ENCODE measurements at places on chromosomes 16 and 17. TPM values are rescaled to one million over a fixed set of nuclear protein-coding genes. Genes with fewer than 3 reads are reported as not detected.

SLC47A2 gene
- not detected for total RNA-seq

CCDC78 gene
- 3.5 TPM for total RNA-seq

PRM1 gene
- total RNA-seq: not detected

CXCL16 gene
- total RNA-seq: 4.1 TPM

GRB7 gene
- total RNA-seq: 23.1 TPM

CORO1A gene
- total RNA-seq: 23.5 TPM

STXBP4 gene
- total RNA-seq: 45.4 TPM

TM4SF5 gene
- total RNA-seq: not detected

DNA sequence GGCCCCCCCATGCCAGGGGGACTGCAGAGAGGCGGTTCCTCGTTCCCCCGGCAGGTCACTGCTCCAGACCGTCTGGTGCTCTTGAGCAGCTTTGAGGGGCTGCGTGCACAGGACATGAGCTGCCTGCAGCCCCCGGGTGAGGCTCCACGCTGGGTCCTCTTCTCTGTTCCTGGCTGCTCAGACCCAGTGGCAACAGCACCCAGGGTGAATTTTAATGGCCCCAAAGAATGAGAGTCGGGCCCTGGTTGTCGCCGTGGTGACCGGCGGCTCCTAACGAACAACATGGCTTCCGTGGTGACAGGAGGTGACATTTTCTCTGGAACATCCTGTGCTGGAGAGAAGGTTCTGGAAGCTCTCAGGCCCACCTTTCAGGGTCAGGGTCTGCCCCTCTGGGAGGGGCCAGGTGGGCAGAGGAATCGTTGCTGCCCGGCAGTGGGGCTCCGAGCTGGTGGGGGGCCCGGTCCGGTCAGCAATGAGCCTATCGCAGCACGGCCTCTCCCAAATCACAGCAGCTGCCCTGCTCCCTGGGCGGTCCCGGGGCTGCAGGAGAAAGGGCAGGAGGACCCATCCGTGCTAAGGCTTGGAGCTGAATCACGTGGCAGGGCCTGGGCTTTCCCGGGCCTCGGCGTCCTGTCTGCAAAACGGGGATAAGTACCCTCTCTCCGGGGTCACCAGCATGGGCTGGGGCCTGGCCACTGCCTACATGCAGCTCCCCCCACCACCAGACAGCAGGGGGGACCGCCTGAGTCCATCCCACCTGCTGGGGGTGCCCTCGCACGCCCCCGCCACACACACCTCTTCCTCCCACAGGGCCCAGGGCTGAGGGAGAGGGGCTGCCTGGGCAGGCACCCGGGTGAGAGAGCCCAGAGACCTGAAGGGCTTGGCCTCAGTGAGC is 3.4 kb upstream of the C1QTNF8 start:
- no peak for DNase-seq

DNA sequence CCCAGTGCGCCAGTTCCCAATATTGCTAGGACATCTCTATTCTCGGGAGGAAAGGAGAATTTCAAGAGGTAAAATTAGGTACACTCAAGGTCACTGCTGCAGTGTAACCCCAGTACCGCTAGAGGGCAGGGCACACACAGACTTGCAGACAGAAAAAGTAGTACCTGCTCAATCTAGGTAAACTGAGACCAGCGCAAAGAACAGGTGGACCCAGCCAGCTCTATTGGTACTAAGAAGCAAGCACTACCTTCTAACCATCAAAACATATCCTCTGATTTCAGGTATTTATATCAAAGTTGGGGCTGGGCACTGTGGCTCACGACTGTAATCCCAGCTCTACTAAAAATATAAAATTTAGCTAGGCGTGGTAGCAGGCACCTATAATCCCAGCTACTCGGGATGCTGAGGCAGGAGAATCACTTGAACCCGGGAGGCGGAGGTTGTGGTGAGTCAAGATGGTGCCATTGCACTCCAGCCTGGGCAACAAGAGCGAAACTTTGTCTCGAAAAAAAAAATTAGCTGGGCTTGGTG is 3.6 kb upstream of the WDR81 start:
- peak; percentile 77 for DNase-seq

DNA sequence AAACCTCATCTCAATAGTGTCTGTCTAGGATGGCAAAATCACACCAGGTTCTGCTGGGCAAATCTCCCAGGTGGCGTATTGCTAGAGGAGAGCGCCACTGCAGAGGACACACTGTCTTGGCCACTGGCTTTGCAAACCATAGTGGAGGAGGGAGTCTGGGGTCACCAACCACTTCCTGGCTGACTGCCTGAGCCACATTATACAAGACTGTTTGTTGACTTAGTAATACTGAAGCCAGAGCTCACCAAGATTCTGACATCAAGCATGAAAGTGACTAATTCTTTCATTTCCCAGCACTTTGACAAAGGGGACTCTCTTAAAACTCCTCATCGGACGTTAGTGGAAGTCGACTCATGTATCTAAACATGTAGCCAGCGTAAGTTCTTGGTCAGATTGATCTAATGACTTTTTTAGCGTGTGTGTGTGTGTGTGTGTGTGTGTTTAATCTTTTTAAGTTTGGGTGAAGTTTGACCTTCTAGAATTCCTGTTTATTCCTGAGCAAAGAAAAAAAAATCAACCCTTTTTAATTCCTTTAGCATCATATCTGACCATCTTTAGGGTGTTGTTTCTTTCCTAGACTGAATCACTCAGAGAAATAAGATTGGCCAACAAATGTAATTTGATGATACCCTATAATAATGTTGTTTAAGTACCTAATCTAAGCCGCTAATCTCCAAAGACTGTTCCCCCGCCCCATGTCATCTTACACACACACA is 13.7 kb downstream of the PITPNC1 start:
- DNase-seq: no peak

GRCh38 chr16:68031951-68032350 is 8.9 kb downstream of the DUS2 start:
- DNase-seq: peak; percentile 8

- DNase-seq: no peak
Observed at GRCh38 chr16:22710326-22710725, 103.6 kb upstream of the HS3ST2 start.

- no peak for DNase-seq
Observed at GRCh38 chr16:11212798-11213196, 43.2 kb downstream of the SOCS1 start.

- DNase-seq: no peak
Observed at GRCh38 chr17:45963889-45964288, 35.2 kb upstream of the STH start.

GRCh38 chr17:41535764-41536481 is 7.8 kb upstream of the KRT19 start:
- DNase-seq: no peak

DNA sequence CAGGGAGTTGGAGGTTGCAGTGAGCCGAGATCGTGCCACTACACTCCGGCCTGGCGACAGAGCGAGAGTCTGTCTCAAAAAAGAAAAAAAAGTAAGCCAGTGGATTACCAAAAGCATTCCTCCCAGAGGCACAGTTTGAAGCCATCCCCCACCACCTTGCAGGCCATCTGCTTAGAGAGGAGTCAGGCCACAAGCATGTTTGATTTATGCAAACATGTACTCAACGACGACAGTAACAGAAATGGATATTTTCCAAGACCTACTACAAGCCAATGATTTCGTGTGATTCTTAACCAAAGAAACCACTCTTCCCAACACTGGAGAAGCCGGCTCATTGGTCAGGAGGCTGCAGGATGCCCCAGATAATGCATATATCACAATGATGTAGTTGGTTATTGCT is 34.8 kb downstream of the MYH13 start:
- no peak for DNase-seq

DNA sequence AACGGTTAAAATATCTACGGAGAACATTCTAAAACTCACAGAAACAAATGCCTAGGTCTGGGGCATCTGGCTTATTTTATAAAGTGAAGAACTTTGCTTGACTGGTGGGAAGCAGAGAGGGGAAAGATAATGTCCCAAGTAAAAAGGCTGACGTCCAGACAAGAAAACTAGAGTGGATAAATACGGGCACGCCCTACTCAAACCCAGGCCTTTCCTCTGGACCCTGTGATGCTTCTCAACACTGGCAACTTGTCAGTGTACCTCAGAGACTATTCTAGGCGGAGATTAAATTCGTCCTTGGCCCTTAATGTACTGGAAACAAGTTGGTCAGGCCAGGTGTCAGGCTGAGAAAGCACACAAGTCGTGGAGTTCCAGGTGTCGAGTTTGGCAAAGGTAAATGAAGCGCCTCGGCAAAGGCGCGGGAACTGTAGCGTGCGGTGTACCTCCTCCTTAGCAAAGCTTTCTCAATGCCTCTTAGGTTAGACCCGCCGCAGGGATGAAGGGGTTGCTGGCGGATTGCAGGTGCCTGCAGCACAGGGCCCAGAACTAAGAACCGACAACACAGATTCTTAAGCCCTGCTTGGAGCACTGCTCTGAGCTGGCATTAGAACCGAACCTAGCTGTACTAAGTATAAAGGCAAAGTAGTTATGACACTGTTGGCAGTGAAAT is 668 bp upstream of the UNK start:
- peak; percentile 38 for DNase-seq

- DNase-seq: peak; percentile 95
Observed at GRCh38 chr16:57873218-57873617, 70.9 kb upstream of the KIFC3 start.

DNA sequence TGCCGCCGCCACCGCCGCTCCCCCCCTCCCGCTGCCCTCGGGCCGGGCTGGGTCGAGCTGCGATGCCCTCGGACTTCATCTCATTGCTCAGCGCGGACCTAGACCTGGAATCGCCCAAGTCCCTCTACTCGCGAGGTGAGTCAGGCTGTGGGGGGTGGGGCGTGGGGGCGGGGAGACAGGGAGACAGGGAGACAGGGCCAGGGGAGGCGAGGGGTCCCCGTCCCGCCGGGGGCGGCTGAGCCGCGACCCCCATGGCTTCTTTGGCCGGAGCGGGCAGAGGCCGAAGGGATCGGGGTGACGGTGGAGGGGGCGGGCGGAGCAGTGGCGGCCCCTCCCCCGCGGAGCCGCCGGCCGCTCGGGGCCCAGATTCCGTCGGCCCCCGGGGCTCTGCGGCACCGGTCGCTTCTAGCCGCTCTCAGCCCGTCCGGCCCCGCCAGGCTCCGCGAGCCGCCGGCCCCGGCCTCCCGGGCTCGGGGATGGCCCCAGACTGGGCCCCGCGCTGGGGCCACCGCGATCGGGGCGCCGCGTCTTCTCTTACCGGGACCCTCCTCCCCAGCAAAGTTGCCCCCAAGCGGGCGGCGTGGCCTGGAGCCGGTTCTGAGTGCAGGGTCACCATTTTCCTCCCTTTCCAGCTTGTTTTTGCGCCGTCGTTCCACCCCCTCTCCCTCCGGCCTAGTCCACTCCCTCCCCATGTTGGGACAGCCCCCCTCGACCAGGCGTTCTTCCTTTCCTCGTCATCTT is 644 bp downstream of the NFAT5 start:
- DNase-seq: peak; percentile 57

- peak; percentile 80 for DNase-seq
Observed at GRCh38 chr17:81342269-81343070, 47.4 kb upstream of the SLC38A10 start.

DNA sequence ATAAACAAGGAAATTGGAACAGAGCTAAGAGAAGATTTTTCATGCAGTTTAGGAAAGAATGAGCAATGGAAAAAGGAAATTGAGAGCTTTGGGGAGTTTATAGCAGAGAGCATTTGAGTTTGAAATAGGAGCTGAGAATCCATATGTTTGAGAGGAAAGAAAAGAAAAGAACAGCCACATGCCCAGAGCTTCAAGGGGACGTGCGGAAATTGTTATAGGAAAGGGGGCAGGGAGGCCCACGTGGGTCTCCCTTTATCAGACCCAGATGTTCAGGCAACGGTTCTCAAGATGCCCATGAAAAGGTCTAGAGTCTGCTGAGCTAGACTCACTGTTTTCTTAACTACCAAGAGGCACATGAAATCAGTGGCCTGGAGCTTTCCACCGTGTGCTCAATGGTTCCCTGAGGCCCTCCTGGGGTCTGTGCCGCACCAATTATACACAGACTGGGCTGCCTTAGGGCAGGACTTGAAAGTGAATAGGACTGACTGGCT is 31.2 kb downstream of the CHD9 start:
- DNase-seq: no peak

- peak; percentile 74 for DNase-seq
Observed at GRCh38 chr16:67456391-67457081, 24.4 kb downstream of the ATP6V0D1 start.

- no peak for DNase-seq
Observed at GRCh38 chr17:55576237-55576995, 65.2 kb upstream of the SMIM36 start.

- DNase-seq: no peak
Observed at GRCh38 chr16:68659412-68660358, 14.6 kb downstream of the CDH3 start.

GRCh38 chr16:81006211-81006812 is 373 bp downstream of the CMC2 start:
- DNase-seq: peak; percentile 46

DNA sequence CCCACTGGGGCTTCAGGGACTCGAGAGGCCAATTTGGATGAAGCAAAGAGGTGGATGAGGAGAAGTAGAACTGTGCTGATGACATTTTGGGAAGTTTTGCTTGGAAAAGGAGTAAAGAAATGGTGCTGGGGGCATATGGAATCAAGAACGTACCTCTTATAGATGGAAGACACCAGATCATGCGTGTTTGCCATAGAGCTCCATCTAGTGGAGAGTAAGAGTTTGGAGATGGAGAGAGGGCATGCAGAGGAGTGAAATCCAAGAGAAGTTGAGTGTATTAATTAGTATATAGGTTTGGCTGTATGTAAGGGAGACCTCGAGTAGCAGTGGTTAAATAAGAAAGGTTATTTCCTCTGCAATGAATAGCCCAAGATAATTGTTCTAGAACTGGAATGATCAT is 56.0 kb downstream of the SHISA6 start:
- no peak for DNase-seq

DNA sequence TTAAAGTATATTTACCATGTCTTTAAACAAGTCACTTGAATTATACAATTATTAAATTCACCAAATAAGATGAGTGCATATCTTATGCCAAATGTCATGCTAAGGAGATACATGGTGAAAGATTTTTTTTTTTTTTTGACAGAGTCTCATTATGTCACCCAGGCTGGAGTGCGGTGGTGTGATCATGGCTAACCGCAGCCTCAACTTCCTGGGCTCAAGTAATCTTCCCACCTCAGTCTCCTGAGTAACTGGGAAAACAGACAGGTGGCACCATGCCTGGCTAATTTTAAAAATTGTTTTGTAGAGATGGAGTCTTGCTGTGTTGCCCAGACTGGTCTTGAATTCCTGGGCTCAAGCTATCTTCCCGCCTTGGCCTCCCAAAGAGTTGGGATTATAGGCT is 149.0 kb upstream of the GOT2 start:
- no peak for DNase-seq

GRCh38 chr16:72934636-72935403 is 113.1 kb downstream of the ZFHX3 start:
- no peak for DNase-seq

DNA sequence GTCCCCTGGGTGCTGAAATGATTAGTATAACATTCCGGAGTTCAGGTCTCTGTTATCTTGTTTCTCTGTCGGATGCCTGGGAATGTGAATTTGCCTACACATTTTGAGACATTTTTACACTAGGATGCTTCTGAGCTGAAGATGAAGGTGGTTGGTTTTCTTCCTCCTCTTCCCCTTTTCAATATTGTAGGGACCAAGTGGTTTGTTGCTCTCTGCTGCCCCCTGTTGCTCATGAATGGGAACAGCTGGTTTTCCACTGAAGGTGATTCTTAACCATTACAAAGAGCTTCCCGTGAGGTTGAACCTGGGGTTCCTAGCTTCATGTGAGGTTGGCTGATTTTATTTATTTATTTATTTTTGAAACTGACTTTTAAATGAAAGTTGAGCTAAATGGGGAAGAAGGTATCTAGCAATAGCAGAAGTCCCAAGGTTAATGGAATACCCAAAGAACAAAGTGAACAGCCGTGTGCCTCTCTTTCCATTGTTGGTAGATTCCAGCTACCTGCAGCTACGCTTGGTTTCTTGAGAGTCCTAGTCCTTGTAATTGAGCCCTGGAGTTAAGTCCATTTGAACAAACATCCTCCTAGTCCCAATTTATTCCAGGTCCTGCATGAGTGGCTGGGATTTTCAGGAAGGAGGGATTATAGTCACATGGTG is 983.9 kb upstream of the EEF2KMT start:
- DNase-seq: peak; percentile 70

Data from GM23338 (cell line).